8988T (cell line): ENCODE measurements at places on chromosomes 4 and X.

- DNase-seq: no peak
Observed at GRCh38 chr4:12926189-12927066, 557.7 kb downstream of the RAB28 start.

DNA sequence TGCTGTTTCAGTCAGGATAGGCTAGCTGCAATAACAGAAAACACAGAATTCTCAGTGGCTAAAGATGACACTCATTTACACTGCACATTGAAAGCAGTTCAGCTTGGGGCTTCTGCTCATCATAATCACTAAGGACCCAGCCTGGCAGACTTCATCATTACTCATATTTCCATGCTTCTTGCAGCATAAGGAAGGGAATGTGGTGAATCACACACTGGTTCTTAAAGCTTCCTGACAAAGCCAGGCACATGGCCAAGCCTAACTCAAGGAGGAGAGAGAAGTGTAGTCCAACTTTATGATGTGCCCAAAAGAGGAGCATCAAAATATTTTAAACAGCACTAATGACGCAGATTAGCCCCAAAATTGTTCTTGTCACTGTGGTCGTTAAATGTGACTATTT is 186.5 kb downstream of the BANK1 start:
- DNase-seq: no peak

DNA sequence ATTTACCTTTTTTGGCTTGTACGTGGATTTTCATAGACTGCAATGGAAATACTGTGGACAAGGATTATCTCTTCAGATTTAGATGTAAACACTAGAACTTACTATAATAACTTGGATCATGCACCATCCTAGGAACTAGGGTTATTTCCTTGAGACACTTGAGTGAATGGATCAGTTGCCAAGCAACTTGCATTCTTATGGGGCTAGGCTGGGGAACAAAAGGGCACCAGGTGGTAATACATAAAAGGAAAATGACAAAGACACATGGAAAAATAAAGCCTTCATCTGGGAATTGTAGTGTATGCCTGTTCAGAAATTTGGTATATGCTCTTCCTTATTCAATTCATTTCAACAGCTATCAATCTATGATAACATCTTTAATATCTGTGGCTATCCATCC is 247.1 kb downstream of the SPRY1 start:
- no peak for DNase-seq

- no peak for DNase-seq
Observed at GRCh38 chr4:128776794-128777216, 32.7 kb upstream of the JADE1 start.

DNA sequence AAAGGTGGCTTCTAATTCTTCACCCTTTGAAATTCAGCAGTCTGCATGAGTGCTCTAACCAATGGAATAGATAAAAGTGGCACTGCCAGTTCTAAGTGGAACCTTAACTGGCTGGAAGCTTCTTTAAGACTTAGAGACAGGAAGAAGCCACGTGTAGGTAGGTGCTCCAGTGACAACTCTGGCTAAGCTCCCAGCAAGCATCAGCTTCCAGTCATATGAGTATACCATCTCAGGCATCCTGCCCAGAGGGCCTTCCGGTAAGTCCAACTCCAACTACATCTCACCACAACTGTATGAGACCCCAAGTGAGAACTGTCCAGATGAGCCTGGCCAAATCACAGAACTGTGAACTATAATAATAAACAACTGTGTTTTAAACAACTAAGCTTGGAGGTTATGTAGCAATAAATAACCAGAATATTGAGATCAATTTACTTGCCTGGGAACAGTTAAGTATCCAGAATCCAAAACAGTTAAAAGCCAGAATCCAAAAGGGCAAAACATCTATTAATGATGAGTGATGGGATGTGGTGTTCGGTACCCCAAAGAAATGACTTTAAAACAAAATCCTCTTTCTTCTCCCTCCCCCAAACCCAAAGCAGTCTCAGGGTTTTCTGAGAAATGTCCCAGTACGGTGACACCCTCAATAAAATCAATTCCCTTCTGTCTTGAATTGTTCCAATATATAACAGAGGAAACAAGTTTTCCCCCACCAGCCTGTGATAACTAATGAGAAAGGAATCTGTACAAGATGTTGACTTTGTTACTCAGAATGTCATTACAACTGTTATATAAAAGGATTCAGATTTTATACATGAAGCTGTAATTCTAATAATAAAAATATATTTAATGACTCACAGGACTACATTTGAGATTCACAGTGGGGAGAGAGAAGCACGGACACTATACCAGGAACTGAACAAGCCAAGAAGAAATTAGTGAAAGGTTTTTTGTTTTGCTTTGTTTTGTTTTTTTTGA is 4.2 kb downstream of the TSPAN5 start:
- no peak for DNase-seq

- no peak for DNase-seq
Observed at GRCh38 chr4:139234253-139234652, 45.8 kb downstream of the MGARP start.

- DNase-seq: no peak
Observed at GRCh38 chr4:162274354-162274753, 110.6 kb upstream of the FSTL5 start.

DNA sequence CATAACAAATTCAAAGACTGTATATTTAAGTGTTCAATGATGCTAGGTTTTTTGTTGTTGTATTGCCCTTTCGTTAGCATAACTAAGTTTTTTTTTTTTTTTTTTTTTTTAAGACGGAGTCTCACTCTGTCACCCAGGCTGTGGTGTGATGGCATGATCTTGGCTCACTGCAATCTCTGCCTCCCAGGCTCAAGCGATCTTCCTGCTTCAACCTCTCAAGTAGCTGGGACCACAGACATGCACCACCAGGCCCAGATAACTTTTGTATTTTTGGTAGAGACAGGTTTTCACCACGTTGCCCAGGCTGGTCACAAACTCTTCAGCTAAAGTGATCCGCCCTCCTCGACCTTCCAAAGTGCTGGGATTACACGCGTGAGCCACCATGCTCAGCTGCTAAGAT is 7.0 kb downstream of the SH3BGRL start:
- no peak for DNase-seq

DNA sequence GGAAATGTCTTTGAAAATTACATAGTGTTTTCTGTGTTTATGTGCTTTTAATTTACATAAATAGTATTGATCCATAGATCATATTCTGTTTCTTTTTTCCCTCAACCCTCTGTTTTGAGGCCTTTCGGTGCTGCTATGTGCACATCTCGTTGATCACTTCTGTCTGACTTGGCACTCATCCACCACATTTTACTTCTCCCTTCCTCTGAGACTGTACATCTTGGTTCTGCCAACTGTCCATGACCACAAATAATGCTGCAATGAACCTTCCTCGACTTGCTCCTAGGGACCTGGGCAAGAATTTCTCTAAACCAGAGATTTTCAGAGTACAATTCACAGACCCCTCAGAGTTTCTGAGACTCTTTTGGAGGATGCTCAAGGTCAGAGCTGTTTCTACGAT is 74.4 kb downstream of the RTL5 start:
- DNase-seq: no peak

GRCh38 chrX:148523303-148524080 is 23.1 kb downstream of the AFF2 start:
- DNase-seq: no peak

DNA sequence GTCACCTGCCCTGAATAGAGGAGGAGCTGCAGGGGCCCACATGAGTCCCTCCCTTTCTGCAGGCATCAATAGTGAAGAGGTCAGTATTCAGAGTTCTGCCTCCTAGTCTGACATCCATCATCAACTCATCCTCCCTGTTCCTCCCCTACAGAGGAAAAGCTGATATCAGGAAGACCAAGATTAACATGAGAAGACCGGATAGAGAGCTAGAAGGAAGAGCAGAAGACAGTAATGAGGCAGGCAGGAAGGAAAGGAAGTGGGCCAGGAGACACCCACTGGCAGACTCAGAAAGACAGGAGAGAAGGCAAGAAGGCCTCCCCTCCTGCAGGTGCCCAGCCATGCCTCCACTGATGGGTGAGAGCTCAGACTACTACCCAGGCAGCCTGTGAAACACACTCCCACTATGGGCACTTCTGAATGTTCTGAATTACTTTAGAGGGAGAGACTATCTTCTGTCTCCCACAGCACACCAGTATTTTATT is 74.6 kb downstream of the CC2D2A start:
- DNase-seq: no peak

DNA sequence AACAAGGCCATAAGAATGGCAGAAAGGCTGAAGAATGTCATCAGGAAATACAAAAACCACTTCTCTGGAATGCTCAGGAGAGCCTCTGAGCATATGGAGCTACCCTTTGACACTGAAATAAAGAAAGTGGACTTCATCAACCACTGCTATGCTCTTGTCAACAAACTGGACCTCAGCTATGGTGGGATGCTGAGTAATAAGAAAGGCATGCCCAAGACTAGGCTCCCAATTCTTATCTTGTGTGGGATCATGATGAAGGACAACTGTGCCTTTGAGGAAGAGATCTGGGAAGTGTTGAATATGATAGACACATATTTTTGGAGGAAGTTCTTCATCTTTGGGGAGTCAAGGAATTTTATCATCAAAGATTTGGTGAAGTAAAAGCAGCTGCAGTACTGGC is 86.9 kb upstream of the MAGEB16 start:
- no peak for DNase-seq

DNA sequence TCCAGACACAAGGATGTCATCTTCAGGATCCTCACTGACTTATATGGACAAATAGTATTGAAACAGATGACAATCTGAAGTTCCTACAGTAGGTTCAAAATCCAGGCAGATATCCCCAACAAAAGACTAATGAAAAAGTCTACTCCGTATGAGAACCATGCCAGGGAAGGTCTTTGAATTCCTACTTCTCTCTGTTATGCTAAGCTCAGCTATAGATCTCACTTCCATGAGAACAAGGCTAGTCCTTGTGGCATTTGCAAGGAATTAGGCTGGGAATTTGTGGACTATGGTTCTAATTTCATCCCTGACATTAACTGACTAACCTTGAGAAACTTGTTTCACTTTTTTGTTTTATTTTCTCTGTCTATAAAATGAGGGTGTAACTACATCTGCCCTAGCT is 229.8 kb downstream of the IL1RAPL2 start:
- DNase-seq: no peak

DNA sequence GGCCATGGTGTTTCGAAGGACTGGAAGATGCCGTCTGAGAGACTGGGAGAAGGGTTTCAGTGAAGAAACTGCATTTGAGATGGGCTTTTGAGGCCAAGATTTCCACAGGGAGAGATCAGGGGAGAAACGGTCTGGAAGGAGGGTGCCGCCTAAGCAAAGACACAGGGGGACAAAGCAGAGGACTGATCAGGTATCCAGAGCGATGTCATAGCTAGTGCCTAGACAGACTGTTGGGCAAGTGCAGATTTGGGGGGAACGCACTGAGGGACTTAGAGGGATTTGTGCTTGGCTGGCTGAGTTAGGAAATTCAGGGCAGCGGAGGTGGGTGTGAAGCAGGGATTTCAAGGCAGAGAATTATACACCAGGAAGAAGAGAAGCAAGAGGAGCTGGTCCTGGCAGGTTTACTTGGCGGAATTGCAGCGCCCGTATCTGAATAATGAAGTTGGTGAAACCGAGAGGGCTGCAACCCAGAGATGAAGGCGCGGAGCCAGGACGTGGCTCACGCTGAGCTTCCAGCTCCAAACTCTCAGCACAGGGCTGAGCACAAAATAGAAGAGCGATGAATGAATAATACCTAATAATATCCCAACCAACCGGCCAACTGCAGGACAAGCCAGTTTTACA is 106.9 kb downstream of the MAML3 start:
- DNase-seq: no peak

- no peak for DNase-seq
Observed at GRCh38 chr4:67576538-67576937, 18.0 kb downstream of the STAP1 start.

GRCh38 chr4:107757283-107757682 is 37.2 kb upstream of the PAPSS1 start:
- no peak for DNase-seq

GRCh38 chr4:132642016-132642817 is 506.9 kb upstream of the PCDH10 start:
- no peak for DNase-seq

DNA sequence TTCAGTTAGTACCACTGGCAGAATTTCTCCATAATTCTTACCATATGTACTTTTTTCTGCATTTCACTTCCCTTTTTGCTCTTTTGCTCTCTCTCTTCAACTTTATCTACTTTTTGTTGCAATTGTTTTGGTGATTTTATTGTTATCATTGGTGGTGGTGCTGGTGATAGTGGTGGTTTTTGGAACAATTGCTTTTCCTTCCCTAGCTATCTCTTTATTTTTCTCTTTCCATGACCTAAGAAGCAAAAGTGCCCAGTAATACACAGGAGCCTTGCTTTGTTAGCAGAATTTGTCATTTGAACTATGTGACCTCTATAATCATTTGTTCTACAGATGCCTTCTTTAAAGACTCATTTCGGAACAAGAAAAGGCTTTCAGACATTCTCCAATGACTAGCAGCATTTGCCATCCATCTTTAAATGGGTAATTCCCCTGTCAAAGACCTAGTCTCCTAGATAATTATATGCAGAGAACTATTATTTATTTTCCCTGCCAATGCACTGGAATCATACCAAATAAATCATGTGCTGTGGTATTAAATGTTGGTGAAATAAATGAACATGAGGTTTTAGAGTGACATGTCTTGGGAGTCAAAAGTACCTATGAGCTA is 154.5 kb downstream of the GASK1B start:
- no peak for DNase-seq

DNA sequence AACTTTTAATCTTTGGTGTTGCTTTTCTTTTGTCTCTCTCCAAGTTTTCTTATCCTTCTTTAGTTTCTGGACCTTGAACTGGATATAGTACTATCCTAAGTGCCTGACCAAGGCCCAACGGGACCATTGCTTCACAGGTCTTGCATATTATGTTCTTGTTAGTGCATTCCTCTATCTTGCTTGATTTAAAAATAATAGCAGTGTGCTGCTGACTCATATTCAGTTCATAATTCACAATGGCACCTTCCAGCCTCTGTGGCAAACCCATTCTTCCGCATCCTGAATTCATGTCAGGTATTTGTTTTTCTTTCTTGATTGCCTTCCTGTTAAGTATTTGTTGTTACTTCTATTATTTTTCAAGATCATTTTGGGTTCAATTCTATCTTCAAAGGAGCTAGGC is 197.1 kb upstream of the GIMD1 start:
- DNase-seq: no peak

DNA sequence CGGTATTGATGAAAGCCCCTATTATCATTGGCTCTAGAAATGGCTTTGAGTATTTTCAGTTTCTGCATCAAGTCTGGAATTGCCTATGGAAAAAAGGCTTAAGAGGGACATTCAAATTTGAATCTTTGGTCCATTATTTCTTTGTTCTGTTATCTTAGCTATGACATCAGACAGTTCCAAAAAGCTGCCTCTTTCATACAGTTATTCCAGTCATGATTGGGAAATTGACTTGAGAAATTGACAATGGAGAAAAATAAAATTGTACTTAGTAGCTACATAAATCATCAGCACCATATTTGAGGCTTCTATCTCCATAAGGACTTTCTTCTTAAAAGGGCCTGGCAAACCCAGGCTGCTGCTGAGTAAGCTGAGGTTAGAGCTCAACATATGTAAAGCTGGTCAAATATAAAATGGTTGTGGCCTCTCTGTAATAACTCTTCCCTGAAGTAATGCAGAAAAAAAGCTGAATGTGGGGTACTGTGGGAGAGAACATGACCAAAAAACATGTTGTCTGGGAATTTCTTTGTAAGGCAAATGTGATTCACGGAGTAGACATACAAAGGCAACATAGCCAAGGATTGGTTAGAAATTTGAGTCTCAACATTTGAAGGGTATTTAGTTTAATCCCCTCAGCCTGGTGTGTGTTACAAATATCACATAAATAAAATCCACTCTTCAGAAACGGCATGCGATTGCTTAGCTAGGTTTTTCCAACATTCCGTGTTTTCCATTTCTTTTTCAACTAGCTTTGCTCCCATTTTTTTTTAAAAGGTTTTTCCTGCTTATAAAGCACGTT is 100.9 kb downstream of the LNX1 start:
- no peak for DNase-seq
